ENCODE measurements at places on chromosomes 5 and 9. TPM values are rescaled to one million over a fixed set of nuclear protein-coding genes. Genes with fewer than 3 reads are reported as not detected.

SH3TC2 gene
- total RNA-seq = 2.0 TPM

DNA sequence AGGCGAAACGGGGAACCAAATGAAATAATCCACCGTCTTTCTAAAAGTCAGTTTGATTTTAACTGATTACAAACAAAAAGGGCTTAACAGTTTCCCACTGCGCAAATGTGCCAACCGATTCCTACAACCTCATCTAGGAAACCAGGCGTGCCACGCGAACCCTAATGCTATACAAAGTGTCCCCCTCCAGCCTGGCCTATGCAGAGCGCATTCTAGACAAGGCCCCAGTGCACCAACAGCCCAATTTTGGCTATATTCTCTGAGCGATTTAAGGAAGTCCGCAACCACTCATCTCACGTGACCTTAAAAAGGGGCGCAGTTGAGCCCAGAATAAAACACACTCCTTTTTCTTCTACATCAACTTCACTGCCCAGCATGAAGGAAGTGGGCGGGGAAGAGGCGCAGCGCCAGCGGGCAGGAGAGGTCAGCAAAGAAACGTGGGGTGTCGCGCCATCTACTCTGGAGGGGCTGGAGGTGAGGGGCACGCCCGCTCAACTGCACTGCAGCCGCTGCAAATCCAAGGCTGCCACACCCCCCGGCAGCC lies 779 bp downstream of the FAM13B start:
- peak overlapping the region; percentile 98 for H3K4me3 ChIP-seq
- H3K4me1 ChIP-seq = peaks cover 43% of the 10 kb centered on the region
- peak overlapping the region; percentile 100 for H3K27ac ChIP-seq
- no peaks in the 10 kb centered on the region for H3K27me3 ChIP-seq
- DNase-seq = peak; percentile 80
- no peaks in the 10 kb centered on the region for H3K36me3 ChIP-seq

- no peaks in the 10 kb centered on the region for H3K27me3 ChIP-seq
- no peaks in the 10 kb centered on the region for H3K4me1 ChIP-seq
- no peak overlapping the region for H3K27ac ChIP-seq
- no peaks in the 10 kb centered on the region for H3K36me3 ChIP-seq
- H3K4me3 ChIP-seq = no peak overlapping the region
Measured at GRCh38 chr9:16809912-16810610, 60.4 kb downstream of the BNC2 start.

DNA sequence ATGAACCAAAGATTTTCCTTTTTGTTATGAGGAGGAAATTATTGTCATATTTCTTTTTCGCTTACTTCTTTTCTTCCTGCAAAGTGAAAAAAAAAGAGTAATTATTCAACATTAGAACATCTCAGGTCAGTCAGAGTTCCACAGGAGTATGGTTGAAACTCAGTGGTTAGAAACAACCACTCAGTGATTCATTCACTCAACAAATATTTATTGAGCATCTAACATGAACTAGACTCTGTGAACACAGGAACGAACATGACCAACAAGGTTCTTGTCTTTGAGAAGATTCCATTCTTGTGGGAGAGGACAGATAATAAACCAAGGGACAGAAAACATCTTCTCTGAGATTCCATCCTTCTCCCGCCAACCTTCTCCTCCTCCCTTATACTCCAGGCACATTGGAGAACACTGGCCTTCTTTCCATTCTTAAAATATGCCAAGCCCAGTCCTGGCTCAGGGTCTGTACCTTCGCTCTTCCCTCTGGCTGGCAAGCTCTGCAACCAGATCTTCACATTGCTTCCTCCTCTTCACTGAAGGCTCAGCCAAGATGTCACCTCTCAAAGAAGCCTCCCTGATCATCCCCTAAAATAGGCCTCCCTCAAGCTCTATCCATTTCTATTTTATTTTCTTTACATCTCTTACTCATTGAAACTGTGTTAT lies 6.8 kb upstream of the GRAMD2B start:
- DNase-seq = no peak
- H3K36me3 ChIP-seq = no peaks in the 10 kb centered on the region
- H3K4me3 ChIP-seq = no peak overlapping the region
- no peaks in the 10 kb centered on the region for H3K27me3 ChIP-seq
- no peak overlapping the region for H3K27ac ChIP-seq

DNA sequence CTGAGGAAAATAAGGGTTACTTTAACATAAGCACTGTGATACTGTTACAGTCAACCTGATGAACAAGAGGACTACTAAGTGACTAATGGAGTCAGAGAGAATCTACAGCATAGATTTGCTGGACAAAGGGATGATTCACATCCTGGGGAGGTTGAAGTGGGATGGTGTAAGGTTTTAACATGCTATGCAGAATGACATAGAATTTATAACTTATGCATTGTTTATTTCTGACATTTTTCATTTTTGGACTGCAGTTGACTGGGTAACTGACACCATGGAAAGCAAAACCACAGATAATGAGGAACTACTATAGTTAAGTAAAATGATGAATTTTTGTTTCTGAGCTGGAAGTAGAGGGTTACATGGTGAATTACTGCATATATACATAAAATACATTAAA lies 389.2 kb downstream of the MAT2B start:
- no peak overlapping the region for H3K27ac ChIP-seq
- no peaks in the 10 kb centered on the region for H3K27me3 ChIP-seq
- no peak for DNase-seq
- no peaks in the 10 kb centered on the region for H3K36me3 ChIP-seq
- no peak overlapping the region for H3K4me3 ChIP-seq

DNA sequence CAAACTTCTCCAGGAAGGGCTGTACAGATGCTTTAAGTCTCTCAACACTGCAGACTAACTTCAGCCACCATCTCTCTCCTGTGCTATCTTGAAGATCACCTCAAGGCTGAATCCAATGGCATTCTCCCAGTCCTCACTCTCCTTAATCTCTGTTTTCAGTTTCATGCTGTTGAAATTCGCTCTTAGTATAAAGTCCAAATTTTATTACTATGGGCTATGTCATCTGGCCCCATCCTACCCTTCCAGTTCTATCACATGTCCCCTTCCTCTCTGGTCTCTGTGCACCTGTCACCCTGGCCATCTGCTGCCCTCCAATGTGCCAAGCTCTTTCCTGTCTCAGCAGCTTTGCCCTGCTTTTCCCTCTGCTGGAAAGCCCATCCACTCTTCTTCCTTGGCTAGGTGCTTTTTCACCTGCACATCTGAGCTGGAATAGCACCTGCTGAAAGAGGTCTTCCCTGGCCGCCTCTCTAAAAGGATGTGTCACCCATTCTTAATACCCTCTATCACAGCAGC lies 284.7 kb upstream of the MAP3K1 start:
- H3K27ac ChIP-seq = no peak overlapping the region
- H3K4me3 ChIP-seq = no peak overlapping the region
- no peak for DNase-seq
- H3K4me1 ChIP-seq = no peaks in the 10 kb centered on the region
- no peaks in the 10 kb centered on the region for H3K27me3 ChIP-seq

GRCh38 chr9:4866239-4866969 lies 73.7 kb downstream of the RCL1 start:
- H3K36me3 ChIP-seq = no peaks in the 10 kb centered on the region
- no peaks in the 10 kb centered on the region for H3K27me3 ChIP-seq
- no peak for DNase-seq
- no peak overlapping the region for H3K4me3 ChIP-seq

GRCh38 chr9:98860871-98861293 lies 53.4 kb downstream of the GALNT12 start:
- H3K36me3 ChIP-seq = no peaks in the 10 kb centered on the region
- H3K27ac ChIP-seq = no peak overlapping the region
- H3K4me1 ChIP-seq = no peaks in the 10 kb centered on the region

GRCh38 chr9:95808011-95808410 lies 67.5 kb upstream of the ERCC6L2 start:
- peak overlapping the region; percentile 24 for H3K27ac ChIP-seq
- no peaks in the 10 kb centered on the region for H3K4me1 ChIP-seq
- H3K36me3 ChIP-seq = no peaks in the 10 kb centered on the region
- no peaks in the 10 kb centered on the region for H3K27me3 ChIP-seq

HBEGF gene
- total RNA-seq = 12.1 TPM

FOXD4L4 gene
- total RNA-seq = 0.27 TPM

ANKRD33B gene
- 1.6 TPM for total RNA-seq

PLAC8L1 gene
- total RNA-seq = not detected

- no peaks in the 10 kb centered on the region for H3K27me3 ChIP-seq
- no peaks in the 10 kb centered on the region for H3K36me3 ChIP-seq
- H3K27ac ChIP-seq = no peak overlapping the region
- DNase-seq = peak; percentile 57
Measured at GRCh38 chr9:110895147-110895905, 142.9 kb downstream of the LPAR1 start.

FRMD3 gene
- total RNA-seq = 24.0 TPM

- peak overlapping the region; percentile 1 for H3K27ac ChIP-seq
- no peak overlapping the region for H3K4me3 ChIP-seq
- H3K4me1 ChIP-seq = peaks cover 24% of the 10 kb centered on the region
- H3K36me3 ChIP-seq = no peaks in the 10 kb centered on the region
Measured at GRCh38 chr5:177402271-177403043, 2.0 kb upstream of the PFN3 start.

DNA sequence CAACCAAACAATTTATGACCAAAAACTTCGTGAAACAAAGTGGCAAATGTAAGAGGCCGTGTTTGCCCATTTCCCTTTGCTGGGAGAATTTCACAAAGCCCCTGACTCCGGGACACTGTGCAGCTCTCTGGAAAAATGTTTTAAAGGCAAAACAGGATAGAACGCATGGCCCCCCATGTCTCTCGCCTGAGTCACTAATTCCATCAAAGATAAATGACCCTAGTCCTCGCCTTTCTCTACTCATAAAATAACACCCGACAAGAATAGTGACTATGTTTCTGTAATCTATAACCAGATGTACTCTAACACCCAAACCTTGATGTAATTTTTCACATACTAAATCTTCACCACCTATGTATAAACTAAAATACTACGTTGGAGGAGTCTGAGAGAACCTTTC lies 55.7 kb upstream of the SAP30L start:
- H3K4me1 ChIP-seq = peaks cover under 1% of the 10 kb centered on the region
- no peak overlapping the region for H3K4me3 ChIP-seq
- peaks cover 3% of the 10 kb centered on the region for H3K36me3 ChIP-seq

GRCh38 chr9:105405514-105406131 lies 42.2 kb upstream of the FSD1L start:
- no peak for DNase-seq
- no peak overlapping the region for H3K27ac ChIP-seq
- no peaks in the 10 kb centered on the region for H3K27me3 ChIP-seq
- no peak overlapping the region for H3K4me3 ChIP-seq
- no peaks in the 10 kb centered on the region for H3K36me3 ChIP-seq

DNA sequence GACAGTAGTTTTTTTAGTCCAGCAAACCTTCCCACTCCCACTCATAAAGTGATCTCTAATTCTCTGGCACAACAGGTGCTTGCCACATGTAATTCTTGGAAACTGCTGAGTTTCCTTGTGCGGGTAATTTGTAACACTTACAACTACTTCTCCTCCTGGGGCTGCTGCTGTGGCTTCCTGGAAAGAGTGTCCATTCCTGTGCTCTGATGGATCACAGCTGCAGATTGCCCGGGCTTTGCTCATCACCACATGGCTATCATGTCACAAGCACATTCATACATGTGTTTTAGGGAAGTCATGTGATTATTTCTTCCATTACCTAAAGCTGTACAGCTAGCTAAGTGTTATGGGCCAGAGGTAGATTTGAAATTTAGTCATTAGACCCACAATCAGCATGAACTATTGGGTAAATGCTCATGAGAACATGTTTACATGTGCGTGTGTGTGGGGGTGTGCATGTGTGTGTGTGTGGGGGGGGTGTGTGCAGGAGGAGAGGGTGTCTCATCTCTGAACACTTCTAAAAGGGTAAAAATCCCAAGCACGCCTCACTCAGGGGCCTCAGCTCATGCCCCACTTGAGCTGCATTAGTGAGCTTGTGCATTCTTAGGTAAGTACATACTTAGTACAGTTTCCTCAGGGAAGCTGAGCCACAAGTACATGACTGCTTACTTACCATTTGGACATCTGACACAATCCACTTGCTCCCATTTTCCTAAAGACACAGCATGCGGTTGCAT lies 118.1 kb upstream of the CCDC112 start:
- no peak overlapping the region for H3K27ac ChIP-seq
- DNase-seq = no peak
- no peaks in the 10 kb centered on the region for H3K36me3 ChIP-seq
- H3K4me1 ChIP-seq = no peaks in the 10 kb centered on the region
- H3K4me3 ChIP-seq = no peak overlapping the region

DNA sequence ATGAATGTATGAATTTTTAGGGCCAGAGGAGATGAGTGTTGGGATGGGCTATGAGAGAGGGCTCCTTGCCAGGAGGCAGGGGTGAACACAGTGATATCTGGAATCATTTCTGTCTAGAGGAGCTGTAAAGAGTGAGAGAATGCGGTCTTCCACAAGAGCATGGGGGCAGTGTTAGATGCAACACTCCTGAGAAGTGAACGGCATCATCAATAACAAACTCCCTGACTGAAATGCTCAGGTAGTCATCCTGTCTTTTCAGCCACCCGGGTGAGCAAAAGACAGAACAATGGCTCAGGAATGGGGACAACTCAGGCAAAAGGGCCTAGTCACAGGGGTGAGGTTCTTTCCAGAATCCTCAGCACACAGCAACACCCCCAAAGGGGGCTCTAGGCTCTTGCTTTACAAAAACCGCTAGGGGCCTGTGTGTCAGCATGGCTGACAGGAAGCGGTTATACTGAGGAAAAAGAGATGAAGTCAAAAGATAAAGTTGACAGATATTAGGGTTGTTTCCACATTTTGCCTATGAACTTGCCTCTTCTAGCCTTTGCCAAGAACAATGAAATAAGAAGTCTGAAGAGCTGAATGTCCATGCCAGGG lies 104.6 kb upstream of the LRRTM2 start:
- DNase-seq = no peak
- H3K27ac ChIP-seq = no peak overlapping the region
- peaks cover 29% of the 10 kb centered on the region for H3K4me1 ChIP-seq
- no peaks in the 10 kb centered on the region for H3K27me3 ChIP-seq
- no peaks in the 10 kb centered on the region for H3K36me3 ChIP-seq

DNA sequence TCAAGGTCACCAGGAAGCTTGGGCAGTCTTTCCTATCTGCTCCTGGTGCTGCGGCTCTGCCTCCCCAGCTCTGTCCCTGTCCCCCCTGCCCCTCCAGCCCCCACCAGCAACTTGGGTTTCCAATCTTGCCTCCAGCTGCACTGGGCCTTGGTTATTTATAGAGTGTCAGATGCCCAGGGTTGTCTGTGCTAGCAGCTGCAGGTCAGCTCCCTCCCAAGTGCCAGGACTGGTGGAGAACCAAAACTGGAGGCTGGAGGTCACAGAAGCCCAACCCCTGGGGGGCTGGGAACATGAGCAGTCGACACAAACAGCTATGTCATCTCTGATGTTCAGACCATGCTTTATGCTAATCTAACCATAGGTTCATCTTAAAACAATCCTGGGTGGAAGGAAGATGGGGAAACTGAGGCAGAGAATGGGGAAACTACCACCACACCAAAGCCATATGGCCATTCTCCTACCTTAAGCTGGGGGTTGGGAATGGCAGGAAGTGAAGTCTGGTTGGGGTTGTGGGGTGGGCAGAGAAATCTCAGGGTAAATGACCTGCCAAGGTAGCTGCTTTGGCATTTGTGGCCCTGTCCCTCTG lies 1.7 kb downstream of the TPM2 start:
- no peak overlapping the region for H3K4me3 ChIP-seq
- H3K27me3 ChIP-seq = no peaks in the 10 kb centered on the region
- H3K27ac ChIP-seq = no peak overlapping the region
- no peak for DNase-seq

TAF1L gene
- not detected for total RNA-seq

HAVCR2 gene
- total RNA-seq = 7.3 TPM

All from thyroid gland (tissue), 4 donors.